GOT3 (cell line): ENCODE measurements at places on chromosomes 2 and 18.
A peak's percentile ranks its signal among the peaks of the same experiment; 100 is the strongest.

- no peak for DNase-seq
Observed at GRCh38 chr2:172053486-172053885, 31.8 kb upstream of the DLX1 start.

- no peak for DNase-seq
Observed at GRCh38 chr2:55111230-55111569, 60.9 kb upstream of the RTN4 start.

DNA sequence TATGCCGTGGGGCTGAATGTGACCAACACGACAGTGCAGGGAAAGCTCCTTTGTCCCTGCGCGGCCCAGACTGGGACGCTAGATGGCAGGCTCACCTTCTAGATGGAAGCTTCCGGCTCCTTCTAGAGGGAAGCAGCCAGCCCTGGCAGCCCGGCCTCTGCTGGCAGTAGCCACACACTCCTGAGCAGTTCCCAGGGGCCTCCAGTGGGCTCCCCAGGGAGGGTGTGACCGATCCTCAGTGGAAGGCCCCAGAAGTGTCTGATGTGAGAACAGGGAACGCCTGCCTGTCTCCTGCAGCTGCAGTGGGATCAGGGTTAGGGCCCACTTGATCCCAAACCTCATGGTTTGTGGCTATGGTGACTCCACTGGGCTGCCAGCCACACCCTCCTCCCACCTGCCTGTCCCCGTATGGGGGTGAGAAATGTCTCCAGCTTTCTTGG lies 48.5 kb upstream of the LRPPRC start:
- DNase-seq: peak; percentile 46

DNA sequence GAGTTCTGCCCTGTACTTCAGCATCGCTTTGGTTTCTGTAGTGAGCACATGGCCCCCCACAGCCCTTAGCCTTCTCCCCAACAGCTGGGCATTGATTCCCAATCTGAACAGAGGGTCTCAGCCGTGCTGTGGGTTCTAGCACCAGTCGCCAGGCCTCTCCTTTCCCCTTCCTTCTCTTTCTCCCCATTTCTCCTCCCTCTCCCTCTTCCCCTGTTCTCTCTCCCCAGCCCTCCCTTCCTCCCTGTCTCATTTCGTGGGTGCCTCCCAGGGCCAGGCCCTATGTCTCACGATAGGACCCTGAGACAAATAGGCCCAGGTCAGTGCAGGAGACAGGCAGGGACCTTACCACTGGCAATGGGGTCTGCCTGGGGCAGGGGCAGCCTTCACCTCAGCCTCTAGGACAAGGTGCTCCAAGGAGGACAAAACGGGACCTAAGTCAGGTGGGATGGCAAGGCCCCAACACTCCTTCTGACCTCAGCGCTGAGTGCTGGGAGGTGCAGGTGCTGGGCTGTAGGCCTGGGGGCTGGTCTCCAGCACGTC lies 143.4 kb upstream of the GPC1 start:
- no peak for DNase-seq

- no peak for DNase-seq
Observed at GRCh38 chr2:192381082-192381481, 186.3 kb upstream of the TMEFF2 start.

GRCh38 chr2:163553601-163554000 lies 182.2 kb downstream of the FIGN start:
- DNase-seq: no peak

DNA sequence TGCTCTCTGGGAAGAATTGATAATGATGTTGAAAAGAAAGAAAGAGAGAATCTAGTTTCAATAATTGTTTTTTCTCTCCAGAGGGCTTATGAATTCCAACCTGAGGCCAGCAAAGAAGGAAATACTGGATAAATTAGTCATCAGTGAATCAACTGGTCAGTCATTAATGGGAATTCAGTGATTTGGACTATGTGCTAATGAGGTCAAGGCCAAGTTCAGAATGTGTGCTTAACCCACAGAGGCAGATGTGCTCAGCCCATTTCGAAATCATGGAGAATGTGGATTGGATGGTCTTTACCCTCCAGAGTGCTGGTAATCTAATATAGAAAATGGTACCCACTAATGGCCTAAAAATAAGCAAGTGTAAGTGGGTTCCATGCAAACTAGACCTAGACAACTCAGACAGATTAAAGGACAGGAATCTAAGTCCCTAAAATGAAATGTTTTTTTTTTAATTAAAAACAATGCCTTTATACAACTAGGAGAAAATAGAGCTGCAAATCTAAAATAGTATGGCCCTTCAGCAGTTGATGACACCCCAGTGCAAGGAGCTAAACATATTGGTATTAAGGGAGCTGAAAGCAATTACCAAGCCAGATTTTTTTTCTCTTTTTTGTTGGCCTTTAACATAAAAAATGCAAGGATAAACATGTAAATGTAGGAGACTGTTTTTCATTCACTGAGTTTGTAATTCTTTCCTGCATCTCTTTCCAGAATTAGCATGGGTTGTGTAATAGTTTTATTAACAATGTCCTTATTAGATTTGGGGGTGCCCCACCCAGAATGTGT lies 296.9 kb downstream of the SATB2 start:
- no peak for DNase-seq

GRCh38 chr2:232652505-232652851 lies 19.1 kb downstream of the EFHD1 start:
- DNase-seq: no peak

GRCh38 chr2:227921648-227922047 lies 50.2 kb downstream of the DAW1 start:
- DNase-seq: no peak

- no peak for DNase-seq
Observed at GRCh38 chr18:31884020-31884419, 58.9 kb downstream of the TRAPPC8 start.

DNA sequence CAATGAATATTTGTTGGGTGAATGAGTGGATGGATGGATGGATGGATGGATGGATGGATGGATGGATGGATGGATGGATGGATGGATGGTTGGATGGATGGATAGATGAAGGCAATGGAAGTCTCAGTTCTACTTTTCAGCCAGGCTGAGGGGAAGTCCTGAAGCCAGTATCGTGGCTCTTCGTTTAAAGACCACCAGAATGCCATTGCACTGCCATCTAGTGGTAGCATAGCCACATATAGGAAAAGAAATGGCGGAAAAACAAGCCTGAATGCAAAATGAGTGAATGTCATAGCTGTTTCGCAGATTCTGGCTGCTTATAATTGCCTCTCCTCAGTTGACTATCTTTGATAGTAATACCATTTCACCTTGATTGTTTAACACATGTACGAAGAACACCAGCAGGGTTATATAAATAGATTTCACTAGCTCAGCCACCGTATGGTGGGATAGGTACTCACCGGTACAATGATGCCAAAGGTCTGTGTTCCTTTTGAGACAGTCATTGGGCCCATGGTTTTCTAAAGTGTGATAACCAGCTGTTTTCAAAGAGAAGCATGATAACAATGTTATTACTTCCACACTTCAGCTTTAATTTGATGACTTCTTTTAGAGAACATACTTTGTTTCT lies 62.3 kb upstream of the GREB1L start:
- no peak for DNase-seq

DNA sequence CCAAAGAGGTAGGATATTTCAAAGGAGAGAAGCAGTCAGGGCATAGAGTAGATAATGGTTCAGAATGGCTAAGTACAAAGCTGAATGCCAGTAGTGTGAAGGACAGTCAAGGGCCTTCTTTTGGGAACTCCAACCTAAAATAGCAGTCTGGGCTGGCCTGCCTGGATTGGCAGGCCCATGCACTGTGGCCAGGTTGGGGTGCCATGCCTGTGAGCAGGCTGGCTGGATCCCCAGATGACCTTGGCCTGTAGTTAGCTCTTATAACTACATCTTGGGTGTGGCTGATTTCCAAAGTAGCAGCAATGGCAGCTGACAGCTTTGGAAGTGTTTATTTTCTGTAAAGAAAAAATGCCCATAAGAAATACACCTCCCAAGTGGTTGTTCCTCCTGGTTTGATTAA lies 51.5 kb upstream of the ITGB6 start:
- DNase-seq: no peak

DNA sequence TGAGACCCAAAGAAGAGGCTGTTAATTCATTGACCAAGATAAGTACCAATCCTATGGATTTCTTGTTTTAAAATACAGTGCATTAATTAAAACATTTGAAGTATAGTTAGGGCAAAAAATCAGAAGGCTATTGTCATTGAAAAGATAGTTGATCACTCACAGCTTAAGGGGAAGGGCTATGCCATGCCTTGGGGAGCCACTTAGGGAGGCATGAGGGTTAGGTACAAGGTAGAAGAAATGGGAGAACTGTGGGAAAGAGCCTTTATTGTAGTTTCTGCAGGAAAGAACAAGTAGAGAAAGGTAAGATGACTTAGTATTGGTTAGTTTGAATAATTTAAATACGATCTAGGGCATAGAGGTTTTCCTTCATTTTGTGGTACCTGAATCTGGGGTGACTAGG lies 1285.5 kb upstream of the TMEFF2 start:
- no peak for DNase-seq

DNA sequence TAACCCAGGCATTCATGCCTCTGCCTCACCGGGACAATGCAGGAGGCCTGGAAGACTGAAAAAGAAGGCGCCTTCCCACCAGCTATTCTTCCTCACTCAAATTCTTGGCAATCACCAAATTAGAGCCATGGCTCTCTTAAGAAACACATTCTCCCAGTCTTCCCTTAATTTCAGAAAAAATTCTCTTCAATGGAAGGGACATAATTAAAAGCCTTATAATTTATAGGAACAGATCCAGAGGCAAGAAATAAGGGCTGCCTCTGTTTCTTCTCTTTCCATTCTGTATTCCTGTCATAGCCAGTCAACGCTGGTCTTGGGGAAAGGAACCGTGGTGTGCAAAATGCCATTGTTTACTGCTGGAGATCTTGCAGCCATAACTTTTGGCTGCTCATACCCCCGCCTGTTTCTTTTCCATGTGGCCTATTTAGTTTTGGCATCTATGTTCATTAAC lies 32.8 kb downstream of the DTNA start:
- no peak for DNase-seq

DNA sequence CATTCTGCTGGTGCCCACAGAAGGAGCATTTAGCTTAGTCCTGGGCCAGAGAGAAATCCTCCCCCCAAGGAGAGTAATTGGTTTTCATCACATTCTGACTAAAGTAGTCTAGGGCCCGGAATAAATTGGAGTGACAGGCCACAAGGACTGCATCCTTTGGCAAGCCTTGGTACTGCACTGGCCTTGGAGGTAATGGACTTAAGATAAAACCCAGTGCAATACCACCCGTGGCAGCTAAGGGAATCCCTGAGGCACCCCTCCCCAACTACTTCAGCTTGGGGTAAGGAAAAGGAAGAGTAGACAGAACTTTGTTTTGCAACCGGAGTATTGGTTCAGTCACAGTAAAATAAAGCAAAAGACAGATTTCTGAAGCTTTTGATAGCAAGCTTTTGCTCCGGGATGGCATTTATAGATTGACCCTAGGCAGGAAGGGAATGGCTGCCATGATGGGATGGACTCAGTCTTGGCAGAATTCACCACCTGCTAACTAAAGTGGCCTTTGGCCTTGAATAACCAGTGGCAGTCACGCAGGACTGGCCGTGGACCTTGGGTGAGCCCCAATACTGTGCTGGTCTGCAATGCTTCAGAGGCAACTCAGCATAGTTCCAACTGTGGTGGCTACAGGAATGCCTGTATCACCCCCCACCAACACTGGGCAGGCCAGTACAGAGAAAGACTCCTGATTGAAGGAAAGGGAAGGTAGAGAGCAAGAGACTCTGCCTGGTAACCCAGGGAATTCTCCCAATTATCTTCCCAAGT lies 14.1 kb downstream of the ORC4 start:
- no peak for DNase-seq

DNA sequence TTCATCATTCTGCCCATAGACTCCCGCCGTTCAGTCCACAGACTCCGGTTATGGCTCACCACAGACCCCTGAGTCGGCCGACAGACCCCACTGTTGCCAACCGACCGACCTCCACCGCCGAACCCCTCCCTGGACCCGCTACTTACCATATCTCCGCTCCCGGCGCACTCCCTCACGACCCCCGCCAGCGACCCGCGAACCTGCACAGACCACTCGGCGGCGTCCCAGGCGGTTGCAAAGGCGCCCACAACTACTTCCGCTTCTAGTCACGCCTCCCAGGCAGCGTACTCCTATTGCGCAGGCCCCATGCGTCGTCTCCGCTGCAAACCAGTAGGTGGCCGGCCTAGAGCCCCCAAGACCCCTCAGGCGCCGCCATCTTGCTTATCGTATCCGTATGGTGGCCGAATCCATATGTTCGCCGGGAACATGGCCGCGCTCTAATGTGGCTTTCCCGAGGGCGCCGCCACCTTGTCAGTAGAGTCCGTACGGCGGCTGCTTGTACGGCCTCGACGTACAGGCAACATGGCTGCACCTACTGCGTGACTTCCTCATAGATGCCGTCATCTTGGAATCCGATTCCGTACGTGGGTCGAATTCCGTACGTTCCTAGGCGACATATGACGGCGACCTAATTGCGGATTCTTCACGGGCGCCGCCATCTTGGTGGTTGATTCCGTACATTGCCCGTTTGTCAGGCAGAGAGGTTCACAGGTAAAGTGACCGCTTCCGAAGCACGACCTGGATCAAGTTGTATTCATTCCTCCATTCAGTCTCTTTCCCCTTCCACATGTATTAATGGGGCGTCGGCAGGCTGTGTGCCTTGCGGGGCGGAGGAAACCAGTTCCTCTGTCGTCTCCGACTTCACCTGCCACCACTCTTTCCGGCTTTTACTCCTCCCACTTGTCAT lies at the start of gene CXXC1:
TSS of gene CXXC1 (minus strand) at position 252 of the 907 bp plus-strand sequence. CDS start at position 149, 103 bp downstream.
- peak; percentile 78 for DNase-seq

DNA sequence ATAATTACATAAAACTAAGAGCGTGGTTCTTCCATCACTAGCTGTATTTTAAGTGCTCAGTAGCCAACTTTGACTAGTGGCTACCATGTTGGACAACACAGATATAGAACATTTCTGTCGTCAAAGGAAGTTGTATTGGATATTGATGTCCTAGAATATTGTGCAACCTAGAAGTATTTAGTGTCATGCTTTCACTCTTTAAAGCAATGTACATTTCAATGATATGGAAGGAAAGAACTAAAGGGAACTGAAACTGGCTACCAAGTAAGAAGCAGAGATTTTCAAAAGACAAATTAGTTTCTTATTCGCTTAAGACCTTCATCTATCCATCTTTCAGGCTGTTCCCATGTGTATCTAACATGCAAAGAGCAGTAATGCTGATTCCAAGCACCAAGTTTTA lies 85.4 kb upstream of the EML6 start:
- DNase-seq: no peak

- no peak for DNase-seq
Observed at GRCh38 chr2:128375454-128375853, 56.8 kb upstream of the HS6ST1 start.

GRCh38 chr2:121074293-121074932 lies 210.6 kb downstream of the TFCP2L1 start:
- DNase-seq: no peak

DNA sequence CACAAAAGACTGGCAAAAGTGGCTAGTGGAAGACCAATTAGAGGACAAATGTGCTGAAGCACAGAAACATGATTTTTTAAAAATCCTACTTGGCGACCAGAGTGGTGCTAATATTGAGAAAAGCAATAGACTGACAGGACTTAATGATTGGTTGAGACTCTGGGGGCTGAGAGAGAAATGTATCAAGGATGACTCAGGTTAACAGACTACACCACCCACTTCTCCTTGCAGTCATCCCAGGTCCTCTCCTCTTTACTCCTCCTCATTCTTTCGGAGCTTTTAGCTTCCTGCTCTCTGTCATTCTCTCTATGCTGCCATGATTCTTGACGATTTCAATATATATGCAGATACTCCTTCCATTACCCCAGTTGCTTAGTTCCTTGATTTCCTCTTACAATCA lies 54.6 kb upstream of the CYTIP start:
- no peak for DNase-seq

GRCh38 chr18:13375302-13376255 lies 157.0 kb downstream of the LDLRAD4 start:
- DNase-seq: peak; percentile 8
